ENCODE measurements at places on chromosomes 1 and 21.

DNA sequence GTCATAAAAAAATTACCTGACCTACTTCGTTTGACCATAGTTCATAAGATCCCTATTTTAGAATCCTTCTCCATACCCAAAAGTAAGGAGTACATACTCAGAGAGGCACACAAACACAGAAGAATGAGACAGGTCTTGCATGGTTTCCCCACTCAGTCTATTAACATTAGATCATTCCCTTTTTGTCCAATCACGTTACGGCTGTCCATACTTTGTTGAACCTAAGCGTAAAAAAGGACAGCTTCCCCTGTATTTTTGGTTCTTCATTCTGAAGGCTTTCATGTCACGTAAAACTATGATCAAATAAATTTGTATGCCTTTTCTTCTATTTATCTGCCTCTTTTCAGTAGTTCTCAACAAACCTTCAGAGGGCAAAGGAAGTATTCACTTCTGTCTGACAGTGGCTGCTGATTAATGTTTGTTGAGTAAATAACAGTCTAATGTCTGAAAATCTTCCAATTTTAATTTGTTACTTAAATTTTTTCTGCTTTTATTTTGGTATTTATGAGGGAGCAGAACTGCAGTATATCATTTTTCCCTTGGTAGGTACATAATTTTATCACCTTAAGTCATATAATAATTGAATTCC lies 16.4 kb downstream of the PKN2 start:
- DNase-seq = no peak

DNA sequence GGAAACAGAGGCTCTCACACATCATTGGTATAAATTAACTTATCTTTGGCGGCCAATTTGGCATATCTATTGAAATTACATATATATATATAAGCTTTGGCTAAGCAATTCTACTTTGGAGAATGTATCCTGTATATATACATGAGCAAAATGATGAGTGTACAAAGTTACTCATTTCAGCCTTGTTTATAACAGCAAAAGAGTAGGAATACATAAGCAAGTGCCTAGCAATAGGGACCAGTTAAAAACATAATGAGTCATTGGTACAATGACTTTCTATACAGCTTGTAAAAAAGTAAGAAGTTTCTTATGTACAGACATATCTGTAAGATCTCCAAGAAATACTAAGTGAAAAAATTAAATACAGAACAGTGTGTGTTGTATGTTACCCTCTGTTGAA lies 190.8 kb downstream of the LTN1 start:
- no peak for DNase-seq

DNA sequence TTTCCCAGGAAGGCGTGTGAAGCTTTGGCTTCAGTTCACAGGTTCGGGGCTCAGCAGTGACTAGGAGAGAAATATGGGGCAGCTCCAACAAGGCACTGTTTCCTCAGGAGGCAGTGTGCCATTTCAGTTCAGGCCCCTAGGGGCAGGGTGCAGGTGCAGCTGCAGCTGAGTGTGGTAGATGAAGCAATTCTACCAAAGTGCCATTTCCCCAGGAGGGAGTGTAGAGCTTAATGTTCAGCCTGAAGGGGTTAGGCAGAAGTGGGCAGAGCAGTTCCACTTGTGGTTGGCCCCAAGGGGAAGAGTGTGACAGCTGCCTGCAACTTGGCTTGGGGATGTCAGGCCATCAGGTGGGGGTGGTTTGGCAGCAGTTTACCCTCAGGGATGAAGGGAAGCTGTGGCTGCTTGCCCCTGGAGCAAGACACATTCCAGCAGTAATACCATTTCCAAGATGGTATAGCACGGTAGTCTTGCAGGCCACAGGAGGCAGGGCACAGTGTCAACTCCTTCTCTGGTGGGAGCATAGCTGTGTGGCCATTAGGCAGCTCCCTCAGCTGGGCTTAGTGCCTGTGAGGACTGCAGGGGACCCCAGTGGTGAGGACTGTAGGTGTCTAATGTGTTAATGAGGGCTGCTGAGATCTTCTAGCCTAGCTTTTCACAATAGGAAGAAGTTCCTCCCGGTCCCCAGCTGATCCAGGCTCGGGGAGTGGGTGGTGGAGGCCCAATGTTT lies 34.7 kb downstream of the RGSL1 start:
- no peak for DNase-seq

DNA sequence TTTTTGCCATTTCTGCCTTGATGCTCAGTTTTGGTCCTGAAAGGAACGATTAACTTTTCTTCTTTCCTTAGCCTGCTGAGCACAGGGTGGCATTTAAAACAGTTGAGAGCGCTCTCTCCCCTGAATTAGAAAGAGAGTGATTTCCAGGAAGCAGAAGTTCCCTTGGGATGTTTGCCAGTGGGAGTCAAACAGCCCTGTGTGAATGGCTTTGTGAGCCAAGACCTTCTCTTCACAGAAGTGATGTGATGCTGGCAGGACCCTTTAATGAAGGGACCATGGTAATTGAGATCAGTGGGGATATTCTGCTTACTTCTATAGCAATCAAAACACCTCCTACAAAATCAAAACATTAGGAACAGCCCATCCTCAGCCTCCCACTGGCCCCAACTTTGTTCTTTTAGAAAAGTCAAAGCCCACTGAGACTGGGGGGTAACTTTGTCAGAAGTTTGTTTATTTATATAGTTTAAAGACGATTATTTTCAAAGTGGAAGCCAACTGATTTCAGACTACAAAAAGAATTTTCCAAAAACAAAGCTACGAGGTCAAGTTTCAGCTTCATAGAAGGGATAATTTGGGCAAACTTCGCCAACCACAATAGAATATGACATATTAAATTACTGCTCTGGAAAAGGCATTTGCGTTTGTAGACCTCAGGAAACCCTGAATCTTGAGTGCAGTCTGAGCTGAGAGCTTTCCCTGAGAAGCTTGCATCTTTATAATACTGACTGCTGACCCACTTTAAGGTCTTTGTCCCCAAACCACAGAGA lies 122.7 kb downstream of the GABPA start:
- no peak for DNase-seq

- no peak for DNase-seq
These were observed 538.8 kb downstream of the MATN1 start for GRCh38 chr1:30184393-30185141.

DNA sequence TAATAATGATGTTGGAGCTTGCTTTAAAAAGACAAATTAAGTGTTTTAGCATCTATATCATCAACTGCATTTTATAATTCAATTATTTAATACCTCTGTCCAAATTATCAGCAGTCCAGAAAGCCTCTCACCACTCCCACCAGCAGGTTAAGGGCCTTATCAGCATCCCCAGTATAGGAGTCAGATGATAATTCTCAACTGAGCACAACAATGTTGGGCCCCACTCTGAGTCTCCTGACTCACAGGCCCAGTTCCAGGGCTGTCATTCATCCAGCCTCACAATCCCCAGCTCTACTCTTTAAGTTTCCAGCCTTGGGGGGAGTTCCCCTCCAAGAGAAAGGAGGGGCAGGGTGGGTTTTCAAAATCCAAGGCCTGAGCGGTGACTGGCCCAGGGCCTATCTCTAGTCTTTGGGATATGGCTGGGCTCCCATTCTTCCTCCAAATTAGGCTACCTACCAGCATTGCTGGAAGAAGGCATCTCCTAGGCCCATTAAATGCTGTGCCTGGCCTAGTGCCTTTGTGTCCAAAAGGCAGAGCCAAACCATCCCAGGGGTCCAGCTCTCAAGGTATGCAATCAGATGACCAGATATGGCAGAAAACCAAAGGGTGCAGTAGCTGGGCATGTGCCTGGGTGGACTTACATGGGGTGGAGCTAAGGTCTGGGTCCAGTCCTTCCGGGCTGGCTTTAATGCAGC lies 134.1 kb downstream of the GLUL start:
- no peak for DNase-seq

GRCh38 chr1:156812293-156812990 lies 4.2 kb downstream of the SH2D2A start:
- DNase-seq = no peak

GRCh38 chr1:4175566-4176405 lies 275.7 kb upstream of the C1orf174 start:
- no peak for DNase-seq

DNA sequence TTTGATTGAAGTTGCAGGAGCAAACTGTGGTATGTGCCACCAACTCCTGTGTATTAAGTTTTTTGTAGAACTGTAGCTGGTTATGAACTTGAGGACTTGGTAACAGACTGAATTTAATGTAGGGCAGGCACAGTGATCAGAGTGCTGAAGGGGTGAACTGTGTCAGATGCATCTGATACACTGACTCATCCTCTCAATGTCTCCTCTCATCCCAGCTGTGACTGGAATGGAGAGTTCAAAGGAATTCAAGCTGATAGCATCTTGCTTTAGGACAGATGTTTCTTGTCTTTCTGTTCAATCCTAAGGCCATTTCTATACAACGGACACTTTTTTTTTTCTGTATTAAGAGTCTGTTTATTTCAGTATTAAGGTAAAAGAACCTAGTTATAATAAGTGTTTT lies 25.0 kb upstream of the GBP1 start:
- DNase-seq = no peak

DNA sequence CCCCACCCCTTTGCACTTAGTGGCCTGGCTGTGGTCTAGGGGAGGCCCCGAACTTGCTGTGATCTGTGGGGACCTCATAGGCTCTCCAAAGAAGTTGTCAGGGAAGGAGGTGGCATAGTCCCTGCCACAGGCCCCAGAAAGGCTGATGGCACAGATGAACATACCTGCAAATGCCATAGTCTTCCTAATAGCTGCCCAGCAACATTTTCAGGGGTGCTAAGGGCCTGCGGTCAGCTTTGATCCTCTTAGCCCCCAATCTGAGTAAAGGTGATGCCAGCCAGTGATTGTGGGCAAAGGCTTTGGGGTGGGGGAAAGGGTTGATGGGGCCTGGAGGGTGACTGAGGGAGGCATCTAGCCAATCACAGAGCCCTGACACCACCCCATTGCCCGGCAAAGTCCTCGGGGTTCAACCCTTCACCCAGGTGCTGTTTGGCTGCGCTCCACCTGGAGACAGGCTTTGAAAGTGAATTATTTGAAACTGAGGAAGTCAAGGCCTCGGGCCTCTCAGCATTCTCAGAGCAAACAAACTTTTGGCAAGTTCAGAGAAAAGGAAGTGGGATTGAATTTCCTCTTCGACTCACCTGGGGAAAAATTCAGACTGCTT lies 35.8 kb downstream of the PAX7 start:
- no peak for DNase-seq

DNA sequence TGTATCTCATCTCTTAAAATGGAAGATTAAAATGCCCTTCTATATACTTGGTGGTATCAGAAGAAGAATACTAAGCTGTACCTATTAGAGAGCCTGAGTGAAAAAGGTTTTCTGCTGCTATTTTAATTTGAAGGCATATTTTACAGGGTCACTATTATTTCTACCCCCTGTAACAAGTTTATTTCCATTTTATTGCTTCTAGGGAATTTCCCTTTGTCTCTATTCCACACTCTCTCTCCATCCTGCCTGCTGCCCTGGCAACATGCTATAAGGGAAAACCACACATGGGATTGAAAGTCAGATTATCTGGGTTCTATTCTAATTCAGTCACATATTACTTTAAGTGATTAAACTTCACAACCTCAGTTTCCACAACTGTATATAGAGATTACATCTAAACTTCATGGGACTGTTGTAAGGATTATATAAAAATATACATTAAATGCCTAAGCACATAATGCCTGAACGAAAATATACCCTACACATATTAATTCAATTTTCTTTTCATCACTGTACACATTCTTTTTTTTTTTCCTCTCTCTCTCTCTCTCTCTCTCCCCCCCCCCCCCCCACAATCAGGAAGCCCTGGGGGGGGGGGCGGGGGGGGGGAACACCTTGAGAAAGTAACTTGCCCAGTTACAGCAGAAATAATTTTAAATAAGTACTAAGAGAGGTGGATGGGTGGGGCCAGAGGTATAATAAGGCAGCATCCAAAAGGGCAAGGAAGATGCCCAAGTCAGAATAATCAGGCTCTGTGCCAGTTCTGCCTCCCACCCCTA lies 51.5 kb downstream of the LUZP1 start:
- no peak for DNase-seq

DNA sequence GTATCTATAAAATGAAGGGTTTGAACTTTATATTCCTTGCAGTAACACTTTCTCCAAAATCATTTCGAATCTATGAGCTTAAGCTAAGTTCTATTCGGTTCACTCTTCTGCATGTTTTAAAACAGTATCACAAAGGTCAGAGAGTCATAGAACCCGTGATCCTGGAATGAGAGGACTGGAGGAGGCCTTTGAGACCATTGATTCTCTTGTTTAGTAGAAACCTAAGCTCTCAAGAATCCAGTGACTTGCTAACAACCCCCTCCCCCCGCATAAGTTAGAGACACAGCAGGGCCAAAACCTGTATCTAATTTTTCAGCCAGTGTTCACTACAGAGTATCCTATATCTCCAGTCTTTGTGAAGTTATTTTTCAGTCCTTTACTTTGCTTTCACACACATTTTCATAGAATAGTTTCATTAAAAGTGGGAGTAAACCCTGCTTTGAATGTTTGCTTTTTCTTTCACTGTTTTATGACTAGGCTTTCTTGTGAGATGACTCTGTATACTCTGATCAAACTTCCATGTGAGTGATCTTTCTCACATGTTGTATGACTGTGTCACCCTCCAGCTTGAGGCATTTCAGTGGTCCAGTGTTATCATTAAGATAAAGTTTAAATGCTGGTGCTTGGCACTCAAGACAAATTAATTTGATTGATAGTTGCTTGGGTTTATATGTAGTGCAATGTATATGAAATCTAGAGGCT lies 275.4 kb upstream of the SGIP1 start:
- no peak for DNase-seq

DNA sequence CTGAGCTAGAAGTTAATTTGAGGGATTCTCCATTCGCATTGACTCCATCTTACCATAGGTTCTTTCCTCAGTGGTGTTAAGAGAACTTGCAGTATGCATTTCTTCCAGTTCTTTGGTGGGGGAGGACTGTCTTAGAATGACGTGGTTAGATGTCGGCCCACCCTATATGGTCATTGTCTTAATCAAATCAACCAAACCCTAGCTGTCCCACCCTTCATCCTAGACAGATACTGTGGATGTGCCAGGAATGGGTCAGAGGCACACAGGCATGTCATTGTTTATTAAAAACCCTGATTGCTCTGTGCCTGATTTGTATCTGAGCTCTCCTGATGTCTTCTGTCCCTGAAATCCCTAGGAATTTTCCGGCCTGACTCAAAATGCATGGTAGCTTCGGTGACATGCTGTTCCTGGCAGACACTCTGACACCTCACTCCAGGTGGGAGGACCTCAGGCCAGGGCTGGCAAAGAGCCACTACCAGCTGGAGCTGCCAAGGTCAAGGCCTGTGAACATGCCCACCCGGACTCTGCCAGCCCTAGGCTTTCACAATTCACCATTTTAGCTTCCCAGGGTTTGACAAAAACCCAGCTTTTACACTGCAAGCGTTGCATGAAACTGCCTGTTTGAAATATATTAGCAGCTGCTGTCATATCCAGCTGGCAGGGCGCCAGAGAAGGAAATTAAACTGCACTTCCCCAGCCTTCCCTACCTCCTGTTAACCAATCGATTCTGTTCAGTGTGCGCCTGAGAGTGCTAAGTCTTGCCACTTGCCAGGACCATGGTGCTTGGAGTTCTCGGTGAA lies 134.0 kb downstream of the FAM78B start:
- DNase-seq = no peak

GRCh38 chr1:175597969-175598765 lies 145.2 kb downstream of the TNR start:
- DNase-seq = no peak

- no peak for DNase-seq
These were observed 522.5 kb downstream of the PTBP2 start for GRCh38 chr1:97243973-97244560.

All from stimulated activated CD4-positive, alpha-beta T cell treated with anti-CD3 and anti-CD28 coated beads, TNF-alpha, amount 100 ng/mL, for 48 hours (primary cell).